ENCODE measurements at places on chromosomes 11 and 22.
A peak's percentile ranks its signal among the peaks of the same experiment; 100 is the strongest.

- DNase-seq = no peak
These were observed 10.9 kb downstream of the PDGFD start for GRCh38 chr11:104152941-104153505.

- no peak for DNase-seq
These were observed 1402.6 kb downstream of the FAM181B start for GRCh38 chr11:81331088-81331487.

- DNase-seq = no peak
These were observed 26.5 kb downstream of the RPL27A start for GRCh38 chr11:8709002-8709672.

- DNase-seq = peak; percentile 17
These were observed 4.6 kb upstream of the CCDC188 start for GRCh38 chr22:20155330-20156041.

GRCh38 chr11:121881806-121882205 lies 234.2 kb downstream of the BLID start:
- no peak for DNase-seq

DNA sequence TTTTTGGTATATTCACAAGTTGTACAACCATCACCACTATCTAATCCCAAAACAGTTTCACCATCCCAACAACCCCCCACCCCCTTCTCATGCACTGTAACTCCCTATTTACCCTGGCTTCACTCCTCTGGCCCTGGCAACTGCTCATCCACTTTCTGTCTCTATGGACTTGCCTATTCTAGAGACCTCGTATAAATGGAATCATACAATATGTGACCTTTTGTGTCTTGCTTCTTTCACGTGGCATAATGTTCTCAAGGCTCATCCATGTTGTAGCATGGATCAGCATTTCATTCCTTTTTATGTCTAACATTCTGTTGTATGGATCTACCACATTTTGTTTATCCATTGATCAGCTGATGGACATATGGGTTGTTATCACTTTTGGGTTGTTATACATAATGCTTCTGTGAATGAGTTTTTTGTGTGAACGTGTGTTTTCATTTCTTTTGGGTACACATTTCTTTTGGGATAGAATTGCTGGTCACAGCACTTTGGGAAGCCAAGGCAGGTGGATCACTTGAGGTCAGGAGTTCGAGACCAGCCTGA lies 46.1 kb downstream of the GDPD5 start:
- DNase-seq = no peak

DNA sequence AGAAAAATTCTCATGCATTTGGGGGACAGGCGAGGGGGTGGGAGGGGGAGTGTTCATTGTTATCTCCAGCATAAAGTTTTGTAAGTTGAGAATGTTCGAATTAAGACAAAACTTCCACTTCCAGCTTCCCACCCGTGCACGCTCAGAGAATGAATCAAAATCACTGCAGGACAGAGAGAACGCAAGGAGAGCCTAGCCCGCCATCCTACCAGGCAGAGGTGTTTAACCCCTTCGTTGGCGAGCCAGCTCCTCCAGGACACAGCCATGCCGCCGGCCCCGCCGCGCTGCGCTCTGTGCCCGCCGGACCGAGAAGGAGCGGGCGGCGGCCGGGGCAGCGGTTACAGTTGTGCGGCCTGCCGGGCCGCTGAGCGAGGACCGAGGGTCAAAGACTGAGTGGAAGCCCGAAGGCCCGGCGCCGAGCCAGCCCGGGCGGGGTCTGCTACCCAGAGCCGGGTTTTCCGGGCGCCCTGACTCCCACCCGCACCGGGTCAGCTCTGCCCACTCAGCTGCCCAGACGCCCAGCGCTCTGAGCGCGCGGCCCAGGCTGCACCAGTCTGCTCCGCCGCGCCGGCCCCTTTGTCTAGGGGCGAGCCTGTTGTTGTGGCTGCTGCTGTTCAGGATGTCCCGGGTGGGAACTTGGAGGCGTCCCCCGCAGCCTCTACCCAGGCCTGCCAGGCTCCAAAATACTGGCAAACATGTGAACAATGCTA lies at the start of gene NOX4:
Gene NOX4, minus strand, starts transcription at position 395 of the 710 bp plus-strand sequence. Its CDS starts 129 bp downstream, at position 266.
- no peak for DNase-seq

GRCh38 chr11:115364896-115365295 lies 139.3 kb downstream of the CADM1 start:
- DNase-seq = no peak

DNA sequence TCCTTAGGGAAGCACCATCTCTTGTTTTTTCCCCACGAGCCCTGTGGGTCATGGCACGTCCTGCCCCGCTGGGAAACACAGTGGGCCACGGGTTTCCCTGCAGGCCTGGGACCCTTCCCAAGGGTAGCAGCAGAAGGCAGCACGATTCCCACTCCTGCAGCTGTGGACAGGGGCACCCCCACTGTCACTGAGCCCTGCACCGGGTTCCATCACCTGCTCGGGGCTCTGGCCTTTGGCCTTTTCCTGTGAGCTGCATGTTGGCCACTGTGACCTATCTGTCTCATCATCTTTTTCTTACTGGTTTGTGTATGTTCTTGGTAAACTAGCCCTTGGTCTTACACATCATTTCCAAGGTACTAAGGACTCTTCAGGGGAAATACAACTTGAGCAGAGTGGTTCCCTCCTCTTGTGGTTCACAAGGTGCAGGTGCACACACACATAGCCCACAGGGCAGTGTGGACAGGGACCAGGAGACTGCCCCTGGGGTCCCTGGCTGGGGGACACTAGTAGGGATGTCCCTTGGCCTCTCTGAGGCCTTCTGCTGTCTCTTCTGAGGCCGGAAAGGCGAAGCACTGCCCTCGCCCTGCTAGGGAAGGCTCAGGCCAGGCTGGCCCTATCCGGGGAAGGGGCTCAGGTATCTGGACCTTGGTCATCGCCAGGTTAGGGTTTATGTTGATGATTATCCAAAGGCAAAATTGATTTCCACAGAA lies 19.0 kb upstream of the TXNRD2 start:
- DNase-seq = no peak

DNA sequence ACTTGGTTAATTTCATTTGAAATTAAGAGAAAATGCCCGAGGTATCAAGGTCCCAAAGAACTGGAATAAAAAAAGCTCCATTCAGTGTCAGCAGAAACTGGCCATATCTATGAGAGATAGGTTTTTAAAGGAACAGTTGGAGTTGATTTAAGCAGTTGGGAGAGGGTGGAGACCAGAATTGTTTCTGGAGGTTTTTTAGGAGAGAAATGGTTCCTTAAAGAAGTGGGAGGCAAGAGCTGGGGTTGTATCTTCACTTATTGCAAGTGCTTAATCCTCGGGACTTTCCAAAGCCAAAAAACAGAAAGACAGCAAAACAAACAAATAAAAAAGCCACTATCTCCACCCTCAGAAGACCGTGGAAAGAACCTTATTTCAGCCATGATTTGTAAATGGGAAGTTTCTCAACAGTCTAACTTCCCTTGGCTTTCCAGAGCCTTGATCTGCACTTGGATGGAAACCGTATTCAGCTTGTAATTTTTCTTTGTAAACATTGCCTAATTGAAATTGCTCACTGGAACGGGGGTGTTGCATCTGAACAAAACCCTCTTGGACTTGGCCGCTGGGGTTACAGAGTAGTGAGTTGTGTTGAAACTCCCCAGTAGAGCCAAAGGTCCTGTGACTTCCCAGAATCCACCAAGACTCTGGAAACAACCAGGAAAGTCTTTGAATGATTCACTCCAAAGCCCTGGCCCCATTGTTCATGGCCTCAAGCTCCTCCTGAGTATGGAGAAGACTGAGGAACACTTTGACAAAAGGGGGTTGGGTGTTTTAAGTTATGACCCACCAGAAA lies 115.6 kb downstream of the SLC1A2 start:
- no peak for DNase-seq

DNA sequence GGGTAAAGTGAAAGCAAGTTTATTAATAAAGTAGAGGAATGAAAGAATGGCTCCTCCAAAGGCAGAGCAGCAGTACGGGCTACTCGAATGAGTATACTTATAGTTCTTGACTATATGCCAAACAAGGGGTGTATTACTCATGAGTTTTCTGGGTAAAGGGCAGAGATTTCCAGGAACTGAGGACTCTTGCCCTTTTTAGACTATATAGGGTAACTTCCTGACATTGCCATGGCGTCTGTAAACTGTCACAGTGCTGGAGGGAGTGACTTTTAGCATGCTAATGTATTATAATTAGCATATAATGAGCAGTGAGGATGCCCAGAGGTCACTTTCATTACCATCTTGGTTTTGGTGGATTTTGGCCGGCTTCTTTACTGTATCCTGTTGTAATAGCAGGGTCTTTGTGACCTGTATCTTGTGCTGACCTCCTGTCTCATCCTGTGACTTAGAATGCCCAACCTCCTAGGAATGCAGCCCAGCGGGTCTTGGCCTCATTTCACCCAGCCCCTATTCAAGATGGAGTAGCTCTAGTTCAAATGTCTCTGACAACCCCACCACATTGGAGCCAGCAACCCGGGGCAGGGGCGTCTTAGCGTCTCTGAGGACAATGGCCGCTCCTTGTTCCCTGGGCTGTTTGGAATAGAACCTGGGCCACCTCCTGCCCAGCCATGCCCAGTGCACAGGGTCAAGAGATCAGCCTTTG lies 34.9 kb upstream of the CD82 start:
- peak; percentile 66 for DNase-seq
